ENCODE measurements at places on chromosomes 6 and 20.

DNA sequence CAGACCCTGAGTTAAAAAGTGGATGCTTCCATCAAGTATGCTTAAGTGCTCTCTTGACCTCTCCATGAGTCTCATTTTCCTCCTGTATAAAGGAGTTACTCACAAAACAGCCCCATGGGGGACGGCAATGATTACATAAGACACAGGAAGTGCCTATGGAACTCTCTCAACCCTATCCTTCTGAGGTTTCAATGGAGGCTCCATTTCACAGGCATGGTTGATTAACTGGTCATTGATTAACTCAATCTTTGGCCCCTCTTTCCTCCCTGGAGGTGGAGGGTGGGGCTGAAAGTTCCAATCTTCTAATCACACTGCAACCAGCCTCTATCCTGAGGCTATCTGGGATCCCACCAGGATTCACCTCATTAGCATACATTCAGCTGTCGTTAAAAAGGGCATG, 29.3 kb downstream of the CST8 start:
- no peak for DNase-seq

GRCh38 chr20:63534427-63534830, 2.7 kb downstream of the PTK6 start:
- no peak for DNase-seq

- DNase-seq = no peak
These were observed 30.2 kb downstream of the KLHL31 start for GRCh38 chr6:53635322-53635721.

DNA sequence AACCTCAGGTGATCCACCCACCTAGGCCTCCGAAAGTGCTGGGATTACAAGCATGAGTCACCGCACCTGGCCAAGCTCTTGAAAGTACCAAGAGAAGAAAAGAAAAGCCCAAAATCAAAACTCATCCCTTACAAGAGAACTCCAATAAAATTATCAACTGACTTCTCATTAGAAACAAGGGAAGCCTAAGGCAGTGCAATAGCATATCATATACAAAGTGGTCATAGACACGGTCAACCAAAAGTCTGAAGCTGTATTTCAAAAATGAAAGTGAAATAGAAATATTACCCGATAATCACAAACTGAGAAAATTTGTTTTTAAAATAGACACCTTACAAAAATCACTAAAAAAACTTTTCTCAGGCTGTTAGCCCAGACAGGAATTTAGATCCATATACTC, 1321.1 kb upstream of the GJE1 start:
- no peak for DNase-seq

GRCh38 chr20:4671015-4671414, 50.7 kb upstream of the PRND start:
- no peak for DNase-seq

DNA sequence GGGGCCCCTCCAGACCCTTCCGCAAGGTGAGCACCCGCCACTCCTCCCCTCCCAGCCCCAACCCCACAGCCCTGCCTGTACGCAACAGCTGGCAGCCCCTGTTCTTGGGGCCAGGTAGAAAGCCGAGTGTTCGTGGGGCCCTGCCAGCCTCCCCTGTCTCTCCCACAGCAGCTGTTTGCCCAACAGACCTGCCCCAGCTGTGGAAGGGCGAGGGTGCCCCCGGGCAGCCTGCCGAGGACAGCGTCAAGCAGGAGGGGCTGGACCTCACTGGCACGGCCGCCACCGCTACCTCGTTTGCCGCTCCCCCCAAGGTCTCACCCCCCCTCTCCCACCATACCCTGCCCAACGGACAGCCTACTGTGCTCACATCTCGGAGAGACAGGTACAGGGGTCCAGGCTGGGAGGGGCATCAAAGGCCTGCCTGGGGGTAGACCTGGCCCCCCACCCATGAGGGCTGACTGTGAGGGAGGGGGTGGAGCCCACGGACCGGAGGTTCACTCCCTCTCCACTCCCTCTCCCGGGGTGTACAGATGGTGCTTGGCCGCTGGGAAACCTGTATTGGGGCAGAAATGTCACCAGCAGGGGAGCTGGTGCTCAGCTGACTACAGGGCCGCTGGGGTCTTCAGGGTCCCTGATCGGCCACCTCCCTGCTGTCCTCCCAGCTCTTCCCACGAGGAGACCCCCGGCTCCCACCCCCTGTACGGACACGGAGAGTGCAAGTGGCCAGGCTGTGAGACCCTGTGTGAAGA, 41.1 kb downstream of the FOXP4 start:
- DNase-seq = no peak

DNA sequence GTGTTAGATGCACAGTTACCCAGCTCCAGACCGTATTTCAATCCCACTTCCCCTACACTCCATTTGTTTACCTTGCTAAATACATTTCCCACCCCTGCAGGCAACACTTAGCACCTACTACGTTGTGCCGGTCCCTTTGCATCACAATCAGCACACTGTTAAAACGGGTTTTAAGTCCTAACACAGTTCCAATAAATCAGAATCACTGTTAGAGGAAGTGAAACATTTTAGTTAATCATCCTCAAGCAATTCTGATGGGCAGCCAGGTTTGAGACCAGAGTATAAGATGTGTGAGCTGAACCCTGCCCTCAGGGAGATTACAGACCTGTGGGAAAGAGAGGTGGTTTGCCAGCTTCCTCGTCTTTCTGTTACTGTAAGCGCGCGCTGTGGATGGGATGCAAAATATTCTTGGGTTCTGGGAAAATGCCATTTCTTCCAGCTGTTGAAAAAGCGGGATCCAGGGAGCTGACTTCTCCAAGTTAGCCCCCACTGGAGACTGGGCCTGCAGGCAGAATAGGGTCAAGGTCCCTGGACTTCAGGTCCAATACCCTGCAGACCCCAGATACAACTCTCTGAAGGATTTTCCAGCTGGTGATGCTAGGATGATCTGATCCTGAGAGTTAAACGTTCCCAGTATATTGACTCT, 3.1 kb downstream of the ZCCHC3 start:
- no peak for DNase-seq

GRCh38 chr6:139931747-139932146, 557.3 kb upstream of the CITED2 start:
- no peak for DNase-seq

- DNase-seq = no peak
These were observed 396.8 kb downstream of the QKI start for GRCh38 chr6:163811317-163811716.

DNA sequence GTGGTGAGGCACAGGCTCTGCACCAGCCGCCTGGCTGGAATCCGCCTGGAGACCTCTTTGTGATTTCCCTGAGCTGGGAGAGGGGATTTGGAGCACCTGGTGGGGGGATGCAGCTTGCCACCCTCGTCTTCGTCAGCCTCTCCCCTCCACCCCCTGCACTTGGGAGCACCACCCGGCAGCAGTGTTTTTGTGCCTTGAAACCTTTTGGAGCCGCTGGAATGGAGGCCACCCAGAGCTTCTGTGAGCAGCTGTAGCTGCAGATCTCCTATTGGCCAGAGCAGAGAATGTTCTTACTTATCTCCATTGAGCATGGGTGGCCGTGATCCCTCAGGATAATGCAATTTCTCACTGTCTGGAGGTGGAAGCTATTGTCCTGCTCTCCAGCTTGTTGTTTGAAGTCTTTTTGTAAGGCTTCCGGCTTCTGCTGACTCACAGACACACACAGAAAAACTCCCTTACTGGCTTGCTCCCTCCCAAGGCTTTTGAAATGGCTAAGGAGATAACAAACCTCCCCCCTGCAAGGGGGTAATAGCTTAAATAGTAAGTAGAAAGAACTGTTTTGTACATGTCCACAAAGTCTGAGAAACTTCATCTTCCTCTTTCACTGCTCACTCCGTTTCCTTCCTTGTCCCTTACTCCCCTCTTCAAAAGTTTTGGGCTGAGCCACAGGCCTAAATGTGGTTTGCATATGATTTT, 271.2 kb downstream of the PRL start:
- DNase-seq = peak; percentile 92

- DNase-seq = no peak
These were observed 117.6 kb downstream of the MRPL14 start for GRCh38 chr6:44009425-44010321.

DNA sequence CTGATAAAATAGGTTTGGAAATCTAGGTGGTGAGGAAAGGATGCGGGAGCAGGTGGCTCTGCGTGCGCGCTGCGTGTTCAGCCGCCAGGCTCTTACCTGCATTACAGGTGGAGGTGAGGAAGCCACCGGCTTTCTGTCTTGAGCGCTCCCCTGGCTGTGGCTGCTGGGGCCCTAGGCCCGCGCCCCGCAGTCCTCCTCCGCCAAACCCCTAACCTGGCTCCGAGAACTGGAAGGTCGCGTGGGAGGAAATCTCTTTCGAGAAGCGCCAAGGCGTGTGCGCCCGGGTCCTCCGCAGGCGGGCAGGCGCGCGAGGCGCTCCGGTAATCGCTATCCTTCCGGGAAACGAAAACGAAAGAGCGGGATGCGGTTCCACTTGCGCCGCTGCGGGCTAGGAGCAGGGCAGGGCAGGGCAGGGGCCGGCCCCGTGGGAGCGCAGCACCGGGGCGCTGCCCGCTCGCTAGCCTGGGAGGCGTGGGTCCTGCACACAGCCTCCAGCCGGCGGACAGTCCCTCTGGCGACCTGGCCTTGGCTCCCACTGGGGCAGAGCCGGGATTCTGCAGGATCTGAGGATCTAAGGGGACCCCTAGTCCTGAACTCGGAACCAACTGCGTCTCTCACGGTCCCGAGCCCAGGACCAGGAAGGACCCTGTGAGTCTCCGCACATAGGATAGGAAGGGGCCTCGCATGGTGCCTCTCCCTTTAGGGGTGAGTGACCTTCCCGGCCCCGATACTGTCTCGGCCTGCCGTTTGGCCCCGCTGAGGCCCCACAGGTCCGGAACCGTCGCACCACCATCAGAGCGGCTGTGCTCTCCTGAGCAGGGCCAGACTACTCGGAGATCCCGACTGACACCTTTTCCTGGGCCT, at the start of gene ETV7:
Gene ETV7 (minus strand): TSS at position 230 of the 864 bp plus-strand sequence. CDS start 128 bp downstream, at position 102.
- DNase-seq = peak; percentile 10

- DNase-seq = no peak
These were observed 191.3 kb upstream of the ARG1 start for GRCh38 chr6:131381709-131382093.

DNA sequence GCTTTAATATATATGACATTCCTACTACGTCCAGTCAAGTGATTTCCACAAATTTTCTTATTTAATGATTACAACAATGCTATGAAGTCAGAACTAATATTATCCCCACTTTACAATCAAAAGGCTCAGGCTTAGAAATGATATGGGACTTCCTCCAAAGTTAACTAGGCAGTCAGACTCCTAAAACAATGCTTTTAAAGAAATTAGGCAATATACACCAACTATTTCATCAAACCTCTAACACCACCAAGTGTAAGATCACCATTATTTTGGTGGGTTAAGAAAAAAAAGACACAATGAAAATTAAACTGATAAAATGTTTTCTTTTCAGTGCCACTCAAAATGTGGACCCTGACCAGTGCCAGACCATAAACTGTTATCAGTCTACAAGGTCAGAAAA, 256.1 kb upstream of the RUNX2 start:
- no peak for DNase-seq

GRCh38 chr6:47681201-47681990, 17.0 kb upstream of the ADGRF4 start:
- DNase-seq = no peak

- peak; percentile 79 for DNase-seq
These were observed 6.5 kb downstream of the BTN2A2 start for GRCh38 chr6:26389349-26389894.

DNA sequence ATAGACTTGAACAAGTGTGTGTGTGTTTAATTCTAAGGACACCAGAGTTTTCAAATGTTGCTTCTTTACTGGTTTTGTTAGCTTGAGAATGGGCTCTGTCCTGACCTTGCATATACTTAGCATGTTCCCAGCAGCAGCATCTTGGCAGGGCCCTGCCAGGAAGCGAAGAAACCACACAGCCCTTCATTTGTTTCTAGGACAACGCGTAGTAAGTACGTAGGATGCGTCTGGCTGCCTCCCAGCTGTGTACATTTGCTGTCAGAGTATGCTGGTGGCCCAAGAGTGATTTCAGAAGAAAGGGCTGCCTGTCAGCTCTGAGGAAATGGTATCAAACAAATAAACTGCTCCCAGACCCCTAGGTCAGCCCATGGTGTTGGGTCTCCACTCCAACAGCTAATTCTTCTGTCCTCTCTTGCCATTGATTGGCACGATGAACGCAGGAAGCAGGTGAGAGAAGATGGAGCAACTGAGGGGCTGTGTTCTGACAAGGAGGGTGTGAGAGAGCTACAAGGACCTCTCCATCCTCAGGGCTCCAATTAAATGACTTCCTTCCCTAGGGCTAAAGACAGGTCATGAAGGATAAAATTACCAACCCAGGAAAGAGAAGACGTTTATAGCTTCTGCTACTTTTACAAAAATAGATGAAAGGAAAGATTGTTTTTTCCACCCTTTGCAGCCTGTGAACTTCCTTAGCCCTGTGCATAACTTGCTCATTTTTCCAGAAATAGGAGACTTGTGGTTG, 55.9 kb upstream of the HDDC2 start:
- DNase-seq = peak; percentile 8

DNA sequence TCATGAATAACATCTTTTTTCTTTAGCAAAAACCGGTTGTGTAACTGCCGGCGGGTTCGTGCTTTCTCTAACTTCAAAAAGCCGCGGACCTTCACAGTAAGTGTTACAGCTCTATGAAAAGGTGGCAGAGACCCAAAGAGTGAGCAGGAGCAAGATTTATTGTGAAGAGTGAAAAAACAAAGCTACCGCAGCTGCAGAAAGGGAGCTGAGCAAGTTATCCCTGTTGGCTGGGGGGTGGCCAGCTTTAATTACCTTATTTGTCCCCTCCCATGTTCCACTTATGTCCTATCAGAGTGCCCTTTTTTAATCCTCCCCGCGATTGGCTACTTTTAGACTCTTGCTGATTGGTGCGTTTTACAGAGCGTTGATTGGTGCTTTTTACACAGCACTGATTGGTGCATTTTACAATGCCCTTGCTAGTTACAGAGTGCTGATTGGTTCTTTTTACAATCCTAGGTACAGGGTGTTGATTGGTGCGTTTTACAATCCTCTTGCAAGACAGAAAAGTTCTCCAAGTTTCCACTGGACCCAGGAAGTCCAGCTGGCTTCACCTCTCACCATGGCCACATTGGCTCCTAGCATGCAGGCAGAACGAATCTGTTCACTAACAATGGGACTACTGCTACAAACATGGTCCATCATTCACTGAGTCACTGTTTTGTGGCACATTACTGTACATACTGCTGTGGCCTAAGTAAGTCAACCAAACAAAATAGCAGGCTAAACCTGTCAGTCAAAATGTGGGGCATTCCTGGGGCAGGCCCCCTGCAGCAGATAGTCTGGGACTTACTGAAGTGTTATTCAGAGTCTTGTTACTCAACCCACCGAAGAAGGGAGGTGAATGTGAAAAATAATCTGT, 52.8 kb downstream of the MYLIP start:
- no peak for DNase-seq

DNA sequence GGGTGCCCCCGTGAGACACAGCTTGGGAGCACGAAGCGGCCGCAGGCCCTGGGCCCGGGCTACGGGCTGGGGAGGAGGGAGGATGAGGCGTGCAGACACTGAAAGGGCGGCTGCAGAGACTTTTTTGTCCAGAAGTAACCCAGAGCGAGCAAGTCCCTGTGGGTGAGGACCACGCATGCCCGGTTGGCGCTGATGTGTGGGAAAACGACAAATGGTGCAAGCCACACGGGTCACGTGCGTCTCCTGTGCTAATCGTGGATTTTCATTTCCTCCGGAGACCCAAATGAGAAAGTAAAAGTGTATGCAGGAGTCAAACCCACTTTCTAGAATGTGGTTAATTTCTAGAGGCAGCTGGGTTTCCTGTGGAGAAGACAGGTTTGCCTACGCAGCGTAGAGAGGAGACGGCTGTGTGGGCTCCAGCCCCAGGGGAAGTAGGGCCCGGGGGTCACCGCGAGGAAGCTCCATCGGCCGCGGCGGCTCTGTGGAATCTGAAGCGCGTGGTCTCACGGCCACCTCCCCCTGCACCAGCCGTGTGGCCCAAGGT, 19.0 kb downstream of the DLL1 start:
- peak; percentile 75 for DNase-seq

GRCh38 chr6:111871207-111871606, 2.0 kb downstream of the FYN start:
- DNase-seq = peak; percentile 18

All from KBM-7 (cell line).